Right hindlimb (tissue), 1 donor: ENCODE measurements at places on chromosomes 1 and 21.

DNA sequence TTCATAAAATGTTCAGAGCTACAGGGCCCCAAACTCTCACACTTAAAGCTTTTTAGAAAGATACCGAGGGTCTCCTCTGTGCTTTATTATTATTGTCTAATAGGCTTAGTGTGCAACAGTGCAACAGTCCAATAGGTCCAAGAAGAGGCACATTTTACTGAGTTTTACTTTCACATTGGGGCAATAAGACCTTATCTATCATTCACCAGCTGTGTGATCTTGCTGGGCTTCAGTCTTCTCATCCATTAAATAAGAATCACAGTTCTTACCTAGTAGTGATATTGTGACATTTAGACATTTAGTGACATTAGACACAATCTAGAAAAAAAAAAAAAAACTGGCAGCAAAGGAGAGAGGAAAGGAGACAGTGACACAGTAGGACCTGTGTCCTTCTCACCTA is 175.8 kb upstream of the NFIA start:
- DNase-seq = no peak

- DNase-seq = no peak
These were observed 91.2 kb downstream of the UBIAD1 start for GRCh38 chr1:11364170-11364569.

DNA sequence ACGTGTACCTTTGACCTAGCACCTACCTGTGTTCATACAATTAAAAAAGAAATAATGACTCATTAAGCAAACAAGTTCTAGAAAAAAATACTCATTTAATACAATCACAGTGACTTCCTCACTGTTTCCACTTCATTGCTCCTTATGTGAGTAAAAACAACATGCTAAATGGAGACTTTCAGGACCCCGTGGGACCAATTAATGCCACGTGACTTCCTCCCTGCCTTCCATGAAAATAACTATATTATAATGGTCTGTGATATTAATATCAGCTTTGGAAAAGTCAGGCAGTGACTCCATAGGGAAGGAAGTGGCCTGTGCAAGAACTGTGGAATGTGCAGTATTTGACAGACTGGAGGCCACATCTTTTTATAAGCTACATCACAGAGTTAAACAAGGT is 337.8 kb downstream of the HLX start:
- DNase-seq = peak; percentile 73

DNA sequence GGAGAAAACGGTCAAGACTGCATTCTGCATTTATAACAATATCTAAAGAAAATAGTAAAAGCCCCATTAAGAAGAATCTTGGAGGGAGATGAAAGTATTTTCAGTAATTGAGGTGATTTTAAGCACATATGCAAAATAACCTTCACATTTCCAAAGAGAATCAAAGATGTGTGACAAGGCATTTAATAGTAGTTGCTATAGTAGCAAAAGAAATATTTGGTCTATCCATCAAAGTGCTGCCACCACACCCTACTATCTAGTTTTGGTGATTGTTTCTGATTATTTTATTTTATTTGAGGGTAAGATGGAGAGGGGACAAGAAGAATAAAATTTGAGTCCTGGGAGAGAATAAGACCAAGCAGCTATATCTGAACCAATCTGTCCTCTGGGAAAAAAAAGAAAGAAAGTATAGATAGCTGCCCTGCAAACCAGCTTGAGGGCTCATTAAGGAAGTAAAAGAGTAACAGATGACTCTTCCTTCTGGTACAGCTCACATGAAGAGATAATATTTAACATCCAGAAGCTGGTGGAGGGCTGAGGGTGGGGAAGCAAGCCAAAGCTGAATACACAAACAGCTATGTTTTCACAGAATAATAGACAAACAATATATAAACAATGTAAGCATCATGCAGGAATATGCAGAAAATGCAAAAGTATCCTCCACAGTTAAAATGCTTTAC is 47.2 kb upstream of the RASAL2 start:
- no peak for DNase-seq

DNA sequence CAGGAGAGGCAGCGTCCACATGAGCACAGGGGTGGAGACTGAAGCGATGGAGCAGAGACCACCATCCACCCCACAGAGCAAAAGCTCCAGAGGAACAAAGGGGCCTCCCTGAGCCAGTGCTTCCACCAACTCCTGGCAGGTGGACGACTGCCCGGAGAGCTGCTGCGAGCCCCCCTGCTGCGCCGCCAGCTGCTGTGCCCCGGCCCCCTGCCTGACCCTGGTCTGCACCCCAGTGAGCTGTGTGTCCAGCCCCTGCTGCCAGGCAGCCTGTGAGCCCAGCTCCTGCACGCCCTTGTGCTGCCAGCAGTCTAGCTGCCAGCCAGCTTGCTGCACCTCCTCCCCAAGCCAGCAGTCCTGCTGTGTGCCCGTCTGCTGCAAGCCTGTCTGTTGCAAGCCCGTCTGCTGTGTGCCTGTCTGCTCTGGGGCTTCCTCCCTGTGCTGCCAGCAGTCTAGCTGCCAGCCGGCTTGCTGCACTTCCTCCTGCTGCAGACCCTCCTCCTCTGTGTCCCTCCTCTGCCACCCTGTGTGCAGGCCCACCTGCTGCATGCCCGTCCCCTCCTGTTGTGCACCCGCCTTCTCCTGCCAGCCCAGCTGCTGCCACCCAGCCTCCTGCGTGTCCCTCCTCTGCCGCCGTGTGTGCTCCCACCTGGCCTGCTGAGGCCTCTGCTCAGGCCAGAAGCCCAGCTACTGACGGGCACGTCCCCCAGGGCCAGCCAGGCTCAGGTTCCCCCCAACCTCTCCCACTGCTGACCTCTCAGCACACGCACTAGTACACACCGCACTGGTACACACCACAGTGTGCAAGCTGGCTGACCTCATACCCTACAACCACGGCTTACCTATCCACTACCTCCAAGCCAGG is 5.4 kb downstream of the KRTAP10-12 start:
- peak; percentile 18 for DNase-seq
